ENCODE measurements at places on chromosomes 16 and 17. TPM values are rescaled to one million over a fixed set of nuclear protein-coding genes. Genes with fewer than 3 reads are reported as not detected.

- peak overlapping the region; percentile 90 for H3K27ac ChIP-seq
- peak; percentile 91 for DNase-seq
- H3K4me1 ChIP-seq: peaks cover 4% of the 10 kb centered on the region
- H3K4me3 ChIP-seq: no peak overlapping the region
These were observed 5.7 kb upstream of the BANP start for GRCh38 chr16:87945351-87946042.

DNA sequence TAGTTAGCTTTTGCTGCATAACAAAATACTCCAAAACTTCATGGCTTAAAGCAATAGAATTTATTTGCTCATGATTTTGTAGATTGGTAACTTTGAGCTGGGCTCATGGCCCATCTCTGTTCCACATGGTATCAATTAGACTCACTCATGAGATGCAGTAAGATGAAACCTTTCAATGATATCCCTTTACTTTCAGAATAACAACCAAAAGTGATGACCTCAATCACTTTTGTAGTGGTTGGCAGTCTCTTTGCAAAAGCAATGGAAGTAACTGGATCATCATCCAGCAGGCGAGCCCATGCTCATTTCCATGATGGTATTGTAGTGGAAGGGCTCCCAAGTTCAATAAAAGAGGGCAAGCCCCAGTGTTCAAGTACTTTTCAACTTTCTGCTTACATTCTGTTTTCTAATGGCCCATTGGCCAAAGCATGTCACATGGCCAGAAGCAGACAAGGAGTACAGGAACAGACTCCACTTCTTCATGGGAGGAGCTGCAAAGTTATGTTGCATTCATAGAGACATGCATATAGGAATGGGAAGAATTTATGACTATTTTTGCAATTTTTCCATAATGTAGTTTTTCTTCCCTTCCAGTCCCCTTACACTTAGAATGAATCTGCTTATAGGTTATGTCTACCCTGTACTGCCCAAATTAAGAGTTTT lies 41.7 kb downstream of the EFCAB5 start:
- H3K4me3 ChIP-seq: no peak overlapping the region
- DNase-seq: no peak
- no peaks in the 10 kb centered on the region for H3K4me1 ChIP-seq
- no peaks in the 10 kb centered on the region for H3K27me3 ChIP-seq
- H3K36me3 ChIP-seq: no peaks in the 10 kb centered on the region
- H3K27ac ChIP-seq: no peak overlapping the region

DNA sequence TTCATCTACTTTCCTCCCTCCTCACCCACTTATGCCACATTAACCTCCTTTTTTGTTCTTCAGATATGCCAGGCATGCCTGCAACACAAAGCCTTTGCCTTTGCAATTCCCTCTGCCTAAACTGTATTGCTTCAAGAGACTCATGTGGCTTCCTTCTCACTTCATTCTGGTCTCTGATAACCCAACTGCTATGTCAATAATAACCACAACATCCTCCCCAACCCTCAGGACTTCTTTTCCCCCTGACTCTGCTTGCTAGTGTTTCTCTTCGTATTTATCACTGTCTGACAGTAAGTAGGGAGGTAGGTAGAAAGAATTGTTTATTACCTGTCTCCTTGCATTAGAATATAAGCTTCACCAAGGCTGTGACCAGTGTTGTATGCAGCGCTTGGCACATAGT lies 22.4 kb downstream of the RBL2 start:
- H3K4me3 ChIP-seq: no peak overlapping the region
- H3K36me3 ChIP-seq: no peaks in the 10 kb centered on the region
- no peak for DNase-seq
- no peaks in the 10 kb centered on the region for H3K27me3 ChIP-seq
- no peaks in the 10 kb centered on the region for H3K4me1 ChIP-seq

GRCh38 chr17:46135126-46135812 lies 58.0 kb downstream of the KANSL1 start:
- peaks cover 11% of the 10 kb centered on the region for H3K4me1 ChIP-seq
- H3K27ac ChIP-seq: no peak overlapping the region
- DNase-seq: no peak
- H3K27me3 ChIP-seq: no peaks in the 10 kb centered on the region

DNA sequence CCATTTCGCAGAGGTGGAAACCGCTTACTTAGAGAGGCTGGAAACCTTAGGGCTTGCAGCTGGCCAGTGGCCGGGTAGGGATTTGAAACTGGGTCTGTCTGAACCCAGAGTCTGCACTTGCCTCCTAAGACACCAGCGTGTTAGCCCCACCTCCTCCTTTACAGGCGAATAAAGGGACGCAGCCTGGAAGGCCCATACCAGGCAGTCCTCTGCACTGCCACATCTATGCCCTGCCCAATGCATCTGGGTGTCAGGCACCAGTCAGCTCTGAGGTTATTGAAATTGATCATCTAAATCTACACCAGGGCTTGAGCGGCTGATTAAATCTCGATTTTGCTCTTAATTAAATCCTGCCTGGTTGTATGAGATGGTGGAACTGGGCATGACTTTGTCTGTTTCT lies 19.9 kb upstream of the NAGS start:
- no peak overlapping the region for H3K27ac ChIP-seq
- H3K36me3 ChIP-seq: no peaks in the 10 kb centered on the region
- peaks cover 83% of the 10 kb centered on the region for H3K27me3 ChIP-seq
- no peak for DNase-seq
- peaks cover 12% of the 10 kb centered on the region for H3K4me1 ChIP-seq

GRCh38 chr16:4373909-4374742 lies 2.5 kb downstream of the VASN start:
- H3K36me3 ChIP-seq: no peaks in the 10 kb centered on the region
- H3K4me1 ChIP-seq: peaks cover 57% of the 10 kb centered on the region
- H3K27me3 ChIP-seq: no peaks in the 10 kb centered on the region
- peak; percentile 87 for DNase-seq
- peak overlapping the region; percentile 95 for H3K27ac ChIP-seq

DNA sequence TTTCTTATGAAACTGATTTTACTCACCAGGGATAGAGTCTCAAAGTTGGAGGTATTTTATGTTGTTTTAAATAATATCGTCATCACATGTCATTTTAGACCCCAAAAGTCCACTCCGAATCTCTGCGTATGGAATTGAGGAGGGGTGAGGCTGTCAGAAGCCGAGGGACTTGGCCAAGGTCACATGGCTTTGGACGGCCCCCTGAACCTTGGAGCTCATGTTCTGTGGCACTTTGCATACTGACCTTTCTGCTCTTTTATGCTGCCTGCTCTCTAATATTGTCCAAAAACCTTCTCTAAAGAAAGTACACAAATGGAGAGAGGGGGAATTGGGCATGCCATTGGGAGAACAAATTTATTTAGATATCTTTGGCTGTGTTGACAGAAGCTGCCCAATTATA lies 700.0 kb downstream of the WWOX start:
- H3K4me3 ChIP-seq: no peak overlapping the region
- no peak overlapping the region for H3K27ac ChIP-seq
- no peaks in the 10 kb centered on the region for H3K4me1 ChIP-seq
- no peaks in the 10 kb centered on the region for H3K36me3 ChIP-seq
- no peak for DNase-seq

CRISPLD2 gene
- polyA plus RNA-seq: 315 TPM

STX8 gene
- polyA plus RNA-seq: 68.5 TPM

All from hepatocyte (in vitro differentiated cells).